ENCODE measurements at places on chromosomes 1 and 21.

DNA sequence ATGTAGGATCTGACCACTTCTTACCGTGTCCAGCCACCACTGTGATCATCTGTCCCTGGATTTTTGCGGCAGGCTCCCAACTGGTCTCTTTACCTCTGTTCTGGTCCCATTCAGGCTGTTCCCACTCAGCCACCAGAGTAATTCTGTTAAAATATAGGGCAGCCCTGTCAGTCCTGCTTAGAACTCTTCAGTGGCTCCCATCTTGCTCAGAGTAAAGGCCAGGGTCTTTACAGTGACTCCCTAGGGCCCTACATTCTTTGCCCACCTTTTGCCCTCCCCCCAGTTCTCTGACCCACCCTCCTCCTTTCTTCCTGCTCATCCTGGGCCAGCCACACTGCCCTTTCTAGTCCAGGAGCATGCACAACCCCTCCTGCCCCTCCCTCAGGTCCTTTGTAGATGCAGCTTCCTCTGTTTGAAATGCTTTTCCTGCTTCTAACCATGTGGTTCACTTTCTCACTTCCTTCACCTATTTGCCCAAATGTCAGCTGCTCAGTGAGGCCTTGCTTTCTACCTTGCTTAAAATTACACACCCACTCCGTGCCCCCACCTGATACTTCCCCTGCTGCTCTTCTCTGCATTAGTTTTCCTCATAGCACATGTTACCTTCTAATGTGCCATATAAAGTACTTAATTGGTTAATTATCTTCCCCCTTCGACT is 7.8 kb downstream of the UBIAD1 start:
- DNase-seq = no peak

GRCh38 chr1:97427371-97427770 is 493.5 kb downstream of the DPYD start:
- no peak for DNase-seq

- no peak for DNase-seq
These were observed 1.7 kb upstream of the ANGPTL7 start for GRCh38 chr1:11187494-11187893.

DNA sequence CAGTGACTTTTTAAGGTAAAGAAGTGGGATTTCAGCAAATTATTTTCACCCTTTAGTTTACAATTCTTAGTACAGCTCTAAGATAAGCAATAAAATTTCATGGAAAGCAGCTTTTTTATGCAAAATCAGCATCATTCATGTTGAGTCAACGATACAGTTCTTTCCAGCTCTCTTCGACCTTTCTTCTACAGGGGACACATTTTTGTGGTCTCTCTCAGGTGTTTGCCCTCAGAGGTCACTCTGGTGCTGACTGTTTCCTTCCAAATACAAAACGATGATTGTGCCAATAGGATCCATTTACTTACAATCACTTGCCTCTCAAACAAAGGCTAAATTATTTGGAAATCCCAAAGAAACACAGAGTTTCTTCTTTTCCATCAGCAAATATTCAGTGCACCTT is 51.0 kb downstream of the PSMG1 start:
- DNase-seq = no peak

DNA sequence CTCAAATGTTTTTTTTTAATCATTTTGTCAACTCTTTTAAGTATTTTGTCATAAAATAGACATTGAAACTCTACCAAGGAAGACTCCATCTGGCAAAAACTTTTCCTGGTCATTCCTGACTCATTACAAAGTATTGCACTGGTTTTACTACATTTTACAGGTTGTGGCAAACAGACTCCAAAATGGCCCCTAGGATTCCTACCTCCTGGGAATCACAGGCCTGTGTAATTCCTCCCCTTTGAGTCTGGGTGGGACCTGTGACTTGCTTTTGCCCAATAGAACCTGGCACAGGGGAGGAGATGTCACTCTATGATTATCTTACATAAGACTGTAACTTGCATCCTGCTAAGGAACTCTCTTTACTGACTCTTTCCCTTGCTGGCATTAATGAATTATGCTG is 123.6 kb upstream of the KCNJ6 start:
- no peak for DNase-seq

DNA sequence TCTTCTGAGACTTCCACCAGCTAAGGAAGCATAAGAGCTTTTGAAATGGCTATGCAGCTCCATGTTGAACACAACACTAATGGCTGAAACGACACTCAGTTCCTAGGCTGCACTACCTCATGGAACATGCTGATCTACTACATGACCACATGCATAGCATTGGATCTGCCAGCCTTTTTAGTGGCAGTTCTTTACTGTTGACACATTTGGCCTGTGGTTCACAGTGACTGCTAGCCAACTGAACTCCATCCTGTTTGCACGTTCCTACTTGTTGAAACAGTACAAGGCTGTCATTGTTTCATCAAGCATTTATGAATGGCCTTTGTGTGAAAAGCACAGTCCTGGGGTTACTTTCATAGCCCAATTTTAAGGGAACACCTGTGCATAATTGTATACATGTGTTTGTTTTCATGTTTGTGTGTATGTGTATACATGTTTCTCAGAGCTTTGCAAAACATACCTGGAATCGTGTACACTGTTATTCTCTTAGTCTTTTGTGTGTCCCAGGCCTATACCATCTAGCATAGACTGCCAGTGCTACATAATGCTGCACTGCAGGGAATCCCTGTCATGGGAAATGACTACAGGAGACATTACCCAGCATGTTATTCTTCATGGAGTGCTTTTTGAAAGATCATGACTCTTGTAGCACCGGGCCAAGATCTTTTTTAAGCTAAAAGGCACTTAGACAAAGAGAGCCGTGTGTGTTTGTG is 179.6 kb upstream of the ESRRG start:
- no peak for DNase-seq

- no peak for DNase-seq
These were observed 53.8 kb upstream of the LYPLAL1 start for GRCh38 chr1:219119839-219120238.

DNA sequence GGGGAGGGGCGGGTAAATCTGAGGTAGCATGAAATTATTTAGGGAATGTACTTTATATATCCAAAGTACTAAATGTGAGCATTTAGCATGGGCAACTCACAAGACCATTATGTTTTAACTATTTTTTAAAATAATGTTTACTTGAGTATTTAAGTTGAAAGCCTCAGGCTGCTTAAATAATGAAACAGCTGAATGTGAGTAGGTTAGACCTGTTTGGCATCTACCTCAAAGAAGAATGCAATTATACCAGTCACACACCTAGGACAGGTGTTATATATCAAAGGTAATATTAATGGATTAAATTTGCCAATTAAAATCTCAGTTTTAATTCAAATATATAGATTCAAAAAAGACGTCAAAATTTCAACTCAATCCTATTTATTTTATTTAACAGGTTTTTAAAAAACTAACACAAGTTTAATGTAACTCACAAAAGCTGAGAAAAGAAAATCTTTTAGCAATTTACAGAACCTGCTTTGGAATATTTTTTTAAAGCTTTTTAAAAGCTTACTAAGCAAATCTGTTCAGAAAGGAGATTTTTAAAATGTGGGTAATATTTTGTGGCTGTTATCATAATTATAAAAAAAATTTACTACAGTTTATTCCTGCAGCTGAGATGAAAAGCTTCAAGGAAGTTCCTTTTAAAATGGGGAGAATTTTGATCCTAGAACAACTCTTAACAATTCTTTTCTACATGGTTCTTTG is 104.6 kb upstream of the LBR start:
- no peak for DNase-seq

- no peak for DNase-seq
These were observed 1.2 kb downstream of the TMEM53 start for GRCh38 chr1:44672961-44673674.

DNA sequence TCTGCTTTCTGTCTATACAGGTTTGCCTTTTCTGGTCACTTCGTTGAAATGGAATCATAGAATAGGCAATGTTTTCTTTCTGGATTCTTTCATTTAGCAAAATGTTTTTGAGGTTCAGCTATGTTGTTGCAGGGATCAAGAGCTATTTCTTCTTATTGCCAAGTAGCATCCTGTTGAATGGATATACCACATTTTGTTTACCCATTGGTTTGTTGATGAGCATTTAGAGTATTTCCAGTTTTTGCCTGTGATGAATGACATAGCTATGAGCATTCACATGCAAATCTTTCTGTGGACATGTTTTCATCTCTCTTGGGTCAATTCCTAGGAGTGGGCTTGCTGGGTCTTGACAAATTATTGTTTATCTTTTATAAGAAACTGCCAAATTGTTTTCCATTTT is 115.5 kb downstream of the ACTL8 start:
- DNase-seq = no peak

DNA sequence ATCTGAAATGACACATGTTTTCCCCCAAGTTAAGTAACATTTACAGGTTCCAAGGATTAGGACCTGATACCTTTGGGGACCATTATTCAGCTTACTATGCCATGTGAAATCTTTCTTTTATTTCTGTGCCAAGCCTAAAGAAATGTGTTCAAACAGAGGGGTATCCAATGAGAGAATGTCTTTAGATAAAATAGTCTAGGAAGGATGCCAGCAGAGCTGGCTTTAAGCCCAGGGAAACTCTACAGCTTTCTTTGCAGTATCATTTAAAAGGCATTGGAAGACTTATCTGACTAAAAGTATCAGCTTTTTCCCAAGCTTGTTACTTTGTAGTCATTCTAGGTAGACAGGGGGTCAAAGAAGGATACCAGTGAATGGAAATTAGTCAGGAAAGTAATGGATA is 860.4 kb downstream of the PLA2G4A start:
- no peak for DNase-seq

GRCh38 chr1:11134898-11135266 is 35.2 kb upstream of the EXOSC10 start:
- DNase-seq = no peak

DNA sequence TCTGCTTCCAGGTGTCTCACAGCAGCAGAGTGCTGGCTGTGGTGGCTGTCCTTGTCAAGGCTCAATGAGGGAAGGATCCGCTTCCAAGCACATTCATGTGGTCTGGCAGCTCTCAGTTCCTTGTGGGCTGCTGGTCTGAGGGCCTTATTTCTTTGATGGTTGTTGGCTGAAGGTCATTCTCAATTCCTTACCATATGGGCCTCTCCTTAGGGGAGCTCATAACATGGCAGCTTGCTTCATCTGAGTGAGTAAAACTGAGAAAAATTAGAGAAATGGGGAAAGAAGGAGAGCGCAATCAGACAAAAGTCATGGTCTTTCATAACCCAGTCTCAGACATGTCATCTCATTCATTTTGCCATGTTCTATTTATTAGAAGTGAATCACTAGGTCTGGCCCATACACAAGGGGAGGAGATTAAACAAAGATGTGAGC is 81.7 kb upstream of the TSPAN2 start:
- DNase-seq = no peak

GRCh38 chr1:25028907-25029599 is 99.0 kb upstream of the RUNX3 start:
- DNase-seq = no peak

DNA sequence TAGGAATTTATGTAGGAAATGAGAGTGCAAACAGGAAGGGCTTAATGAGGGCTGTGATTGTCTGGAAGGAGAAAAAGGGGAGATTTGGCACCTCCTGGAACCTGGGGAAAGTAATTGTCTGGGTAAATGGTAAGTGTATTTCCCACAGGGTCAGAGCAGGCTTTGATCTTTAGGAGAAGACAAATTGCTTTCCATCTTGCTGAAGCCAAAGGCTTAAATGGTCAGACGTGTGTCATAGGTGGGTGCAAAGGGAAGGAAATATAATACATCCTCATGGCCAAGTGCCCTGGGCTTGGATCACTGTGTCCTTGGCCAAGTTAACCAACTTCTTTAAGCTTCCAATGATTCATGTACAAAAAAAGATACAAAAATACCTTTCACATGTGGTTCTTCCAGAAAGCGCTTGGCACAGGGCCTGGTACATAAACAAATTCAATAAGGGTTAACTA is 1.3 kb upstream of the DUSP23 start:
- DNase-seq = no peak

GRCh38 chr1:223207293-223208066 is 64.4 kb upstream of the TLR5 start:
- DNase-seq = no peak

GRCh38 chr1:228288536-228289238 is 80.8 kb downstream of the OBSCN start:
- peak; percentile 1 for DNase-seq

DNA sequence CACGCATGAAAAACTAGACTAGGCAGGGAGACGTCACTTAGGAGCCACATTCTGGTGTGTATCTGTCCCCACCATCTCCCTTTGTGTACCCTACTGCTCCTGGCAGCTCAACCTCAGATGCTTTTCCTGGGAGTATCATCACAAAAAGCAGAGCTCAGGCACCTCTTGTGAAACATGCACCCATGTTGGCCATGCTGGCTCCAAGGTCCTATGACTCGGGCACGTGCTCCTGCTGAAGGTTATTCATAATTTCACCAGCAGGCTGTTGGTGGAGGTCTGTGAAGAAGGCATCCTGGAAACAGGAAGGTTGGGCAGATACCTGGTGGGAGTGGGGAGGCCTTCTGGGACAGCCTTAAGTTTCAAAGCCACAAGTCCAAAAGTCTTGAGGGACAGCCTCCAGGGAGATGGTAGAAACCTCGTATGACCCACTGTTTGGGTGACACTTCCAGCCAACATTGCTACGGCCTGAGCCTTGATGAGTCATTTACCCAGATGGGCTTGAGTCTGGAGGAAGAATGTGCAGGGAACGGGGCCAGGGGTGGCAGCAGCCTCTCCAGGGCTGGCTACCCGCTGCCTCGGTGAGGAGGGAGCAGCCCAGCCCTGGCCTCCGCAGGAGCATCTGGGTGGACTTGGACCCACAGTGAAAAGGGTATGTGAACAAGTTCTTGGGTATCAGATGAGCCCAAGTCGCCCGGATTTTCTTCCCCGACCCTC is 75.8 kb downstream of the PGBD5 start:
- no peak for DNase-seq

- DNase-seq = no peak
These were observed 103.8 kb downstream of the GREM2 start for GRCh38 chr1:240508201-240508600.

DNA sequence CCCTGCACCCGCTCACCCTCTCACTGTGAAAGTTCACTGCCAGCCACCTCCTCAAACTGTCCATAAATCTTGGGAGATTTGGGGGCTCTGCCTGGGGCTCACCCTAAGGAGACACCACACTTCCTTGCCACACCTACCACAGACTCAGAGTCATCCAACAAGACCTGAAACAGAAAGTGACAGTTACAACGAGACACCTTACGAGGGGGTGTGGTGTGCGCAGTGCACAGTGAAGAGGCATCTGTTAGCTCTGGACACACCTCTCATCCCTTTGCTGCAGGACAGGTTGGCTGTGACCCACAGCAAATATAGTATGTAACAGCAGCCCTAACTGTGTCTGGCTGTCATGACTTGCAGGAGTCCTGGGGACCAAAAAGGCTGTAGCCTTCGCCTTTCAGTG is 190.2 kb downstream of the NR5A2 start:
- DNase-seq = no peak

- DNase-seq = no peak
These were observed 777 bp downstream of the FLAD1 start for GRCh38 chr1:154983776-154984466.

DNA sequence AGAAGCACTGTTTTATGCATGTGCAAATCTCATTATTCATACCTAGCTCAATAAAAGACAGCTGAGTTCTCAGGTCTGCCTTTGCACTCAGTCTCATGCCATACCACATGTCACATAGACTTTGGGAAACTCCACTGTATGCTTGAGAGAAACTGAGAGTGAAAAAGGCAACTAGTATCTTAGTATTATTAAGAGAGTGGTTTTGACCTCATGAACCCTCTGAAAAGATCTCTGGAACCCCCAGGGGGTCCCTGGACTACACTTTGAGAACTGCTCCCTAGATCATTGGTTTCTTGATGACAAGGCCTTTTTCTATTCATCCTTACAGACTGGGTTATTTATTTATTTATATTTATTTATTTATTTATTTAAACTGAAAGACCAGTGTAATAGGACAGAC is 3.7 kb upstream of the RHEX start:
- DNase-seq = no peak

Data from activated T-cell treated with anti-CD3 and anti-CD28 coated beads, Interleukin-2, amount 50 U/mL, for 4 hours (primary cell).